T-helper 1 cell (primary cell): ENCODE measurements at places on chromosomes 3 and 15.

- no peak for DNase-seq
Measured at GRCh38 chr3:170117134-170117533, 64.4 kb downstream of the PHC3 start.

DNA sequence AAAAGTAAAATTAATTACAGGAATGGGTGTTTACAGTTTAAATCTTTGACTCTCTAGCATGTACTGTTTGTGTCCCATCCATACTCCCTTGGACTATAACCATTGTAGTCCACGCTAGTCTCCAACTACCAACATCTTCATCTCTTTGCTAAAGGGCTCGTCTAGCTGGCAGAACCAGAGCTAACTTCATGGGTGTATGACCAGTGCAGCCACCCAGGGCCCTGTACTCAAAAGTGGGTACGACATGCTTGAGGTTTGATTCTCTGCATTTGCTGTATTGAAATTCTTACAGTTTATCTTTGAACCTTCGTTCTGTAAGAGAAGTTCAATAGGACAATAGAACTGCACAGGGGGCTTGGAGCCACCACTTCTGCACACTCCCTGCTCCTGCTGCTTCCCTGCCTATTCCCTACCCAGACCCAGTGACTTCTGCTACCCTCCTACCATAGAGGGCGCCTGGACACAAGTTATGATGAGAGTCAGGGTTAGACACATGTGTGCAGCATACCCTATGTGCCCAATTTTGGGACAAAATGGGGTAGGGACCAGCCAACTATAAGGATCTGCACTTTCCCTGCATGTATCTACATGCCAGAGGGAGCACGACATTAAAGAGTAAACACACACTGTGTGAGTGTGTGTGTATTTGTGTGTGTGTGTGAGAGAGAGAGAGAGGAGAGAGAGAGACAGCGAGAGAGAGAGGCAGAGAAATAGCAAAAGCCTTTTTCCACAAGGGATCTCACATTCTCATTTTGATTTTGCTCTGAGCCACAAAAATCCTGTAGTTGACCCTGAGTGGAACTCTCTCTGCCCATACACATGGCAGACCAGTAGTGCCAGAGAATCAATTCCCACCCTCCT, 59.0 kb upstream of the NECTIN3 start:
- no peak for DNase-seq

GRCh38 chr15:36029606-36030210, 483.7 kb upstream of the DPH6 start:
- DNase-seq = no peak

DNA sequence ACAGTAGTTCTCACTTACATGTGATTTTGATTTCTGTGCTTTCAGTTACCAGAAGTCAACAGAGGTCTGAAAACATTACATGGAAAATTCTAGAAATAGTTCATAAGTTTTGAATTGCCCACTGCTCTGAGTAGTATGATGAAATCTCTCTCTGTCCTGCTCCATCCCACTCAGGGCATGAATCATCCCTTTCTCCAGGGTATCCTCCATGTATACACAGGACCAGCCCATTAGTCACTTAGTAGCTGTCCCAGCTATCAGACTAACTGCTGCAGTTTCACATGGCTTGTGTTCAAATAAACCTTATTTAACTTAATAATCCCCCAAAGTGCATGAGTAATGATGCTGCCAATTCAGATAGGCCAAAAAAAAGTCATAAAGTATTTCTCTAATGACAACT, 38.6 kb downstream of the EPHA3 start:
- DNase-seq = no peak

DNA sequence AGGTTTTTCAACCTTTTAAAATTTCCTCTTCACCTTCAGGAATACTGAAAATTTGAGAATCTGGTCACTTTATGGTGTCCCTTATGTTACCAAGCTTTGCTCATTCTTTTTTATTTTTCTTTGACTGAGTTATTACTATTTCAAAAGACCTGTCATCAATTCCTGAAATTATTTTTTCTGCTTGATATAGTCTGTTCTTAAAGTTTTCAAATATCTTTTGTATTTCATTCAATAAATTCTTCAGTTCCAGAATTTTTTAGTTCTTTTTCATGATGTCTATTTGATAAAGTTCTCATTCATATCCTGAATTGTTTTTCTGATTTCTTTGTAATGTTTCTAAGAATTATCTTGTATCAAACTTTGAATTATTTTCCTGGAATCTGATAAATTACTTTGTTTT, 63.9 kb downstream of the UQCC5 start:
- DNase-seq = no peak

GRCh38 chr3:195039180-195039843, 231.6 kb downstream of the XXYLT1 start:
- DNase-seq = no peak

- no peak for DNase-seq
Measured at GRCh38 chr15:70200511-70201424, 103.1 kb upstream of the TLE3 start.

DNA sequence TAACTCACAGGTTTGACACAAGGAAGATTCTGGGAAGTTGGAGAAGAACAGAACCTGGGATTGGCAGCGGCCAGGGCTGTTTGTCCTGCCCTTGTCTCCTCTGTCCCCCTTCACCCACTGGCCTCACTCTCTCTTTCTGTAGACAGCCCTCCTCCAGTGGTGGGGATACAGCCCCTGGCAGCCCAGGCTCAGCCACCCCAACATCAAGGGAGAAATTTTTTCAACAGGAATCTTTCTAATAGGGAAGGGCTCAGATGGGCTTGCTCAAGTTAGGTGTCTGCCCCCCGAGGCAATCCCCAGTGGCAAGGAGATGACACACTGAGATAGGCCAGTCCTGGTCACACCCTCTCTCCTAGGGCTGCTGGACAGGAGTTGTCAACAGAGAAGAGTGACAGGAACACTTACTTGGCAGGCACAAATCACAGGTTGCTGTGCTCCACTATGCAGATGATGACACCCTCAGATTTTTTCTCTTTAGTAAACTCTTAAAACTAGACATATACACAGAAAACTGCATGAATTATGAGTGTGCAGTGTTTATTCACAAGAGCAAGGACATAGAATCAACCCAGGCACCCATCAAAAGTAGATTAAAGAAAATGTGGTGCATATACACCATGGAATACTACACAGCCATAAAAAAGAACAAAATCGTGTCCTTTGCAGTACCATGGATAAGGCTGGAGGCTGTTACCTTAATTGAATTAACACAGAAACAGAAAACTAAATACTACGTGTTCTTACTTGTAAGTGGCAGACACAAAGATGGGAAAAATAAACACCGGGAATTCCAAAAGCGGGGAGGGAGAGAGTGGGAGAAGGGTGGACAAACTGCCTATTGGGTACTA, 36.3 kb downstream of the PLA2G4D start:
- DNase-seq = no peak

- no peak for DNase-seq
Measured at GRCh38 chr3:37198996-37199395, 24.6 kb upstream of the LRRFIP2 start.

- no peak for DNase-seq
Measured at GRCh38 chr3:73624821-73625665, at the start of gene PDZRN3. Gene PDZRN3 (minus strand): TSS chr3:73624941.

DNA sequence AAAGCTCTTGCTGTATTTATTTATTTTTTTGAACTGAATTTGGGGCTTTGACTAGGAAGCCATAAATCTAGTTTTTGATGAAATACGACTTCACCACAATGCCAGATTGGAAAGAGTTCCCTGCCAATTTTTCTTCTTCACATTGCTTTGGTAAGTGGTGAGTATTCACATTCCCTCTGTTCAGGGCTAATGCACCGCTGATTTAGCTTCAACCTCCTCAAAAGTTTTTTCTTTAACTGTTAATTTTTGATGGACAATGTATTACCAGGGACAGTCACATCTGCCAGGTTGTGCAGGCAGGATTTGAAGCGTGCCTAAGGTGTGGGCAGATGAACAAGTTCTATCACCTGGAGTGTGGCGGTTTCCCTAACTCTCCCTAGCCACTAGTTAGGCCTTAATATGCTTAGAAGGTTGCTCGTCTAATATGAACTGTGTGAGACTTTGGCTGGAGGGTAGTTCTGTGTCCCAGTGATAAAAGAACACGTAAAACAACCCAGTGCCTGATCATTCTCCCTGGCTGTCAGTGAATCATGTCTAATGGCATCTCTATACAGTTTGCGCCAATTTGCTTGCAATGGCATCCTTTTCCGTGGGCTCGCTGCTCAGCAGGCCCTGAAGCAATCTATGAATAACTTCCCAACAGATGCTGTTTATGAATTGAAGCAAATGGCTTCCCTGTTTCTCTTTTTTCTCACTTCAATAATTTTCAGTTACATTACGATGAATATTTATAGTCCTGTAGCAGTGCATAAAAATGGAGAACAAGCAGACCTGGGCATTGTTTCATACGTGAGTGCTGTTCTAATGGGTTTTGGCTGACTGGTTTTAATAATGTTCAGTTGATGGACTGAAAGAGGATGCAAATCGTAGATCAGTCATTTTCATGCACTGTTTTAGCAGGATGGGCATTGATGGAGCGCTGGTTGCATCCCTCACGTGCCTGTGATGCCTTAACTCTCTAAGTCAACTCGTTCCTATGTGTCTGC, 243.2 kb upstream of the SUCLG2 start:
- no peak for DNase-seq
